ENCODE measurements at places on chromosomes 3 and 15.

- no peak for DNase-seq
These were observed 439.0 kb upstream of the GOLIM4 start for GRCh38 chr3:168534761-168535160.

DNA sequence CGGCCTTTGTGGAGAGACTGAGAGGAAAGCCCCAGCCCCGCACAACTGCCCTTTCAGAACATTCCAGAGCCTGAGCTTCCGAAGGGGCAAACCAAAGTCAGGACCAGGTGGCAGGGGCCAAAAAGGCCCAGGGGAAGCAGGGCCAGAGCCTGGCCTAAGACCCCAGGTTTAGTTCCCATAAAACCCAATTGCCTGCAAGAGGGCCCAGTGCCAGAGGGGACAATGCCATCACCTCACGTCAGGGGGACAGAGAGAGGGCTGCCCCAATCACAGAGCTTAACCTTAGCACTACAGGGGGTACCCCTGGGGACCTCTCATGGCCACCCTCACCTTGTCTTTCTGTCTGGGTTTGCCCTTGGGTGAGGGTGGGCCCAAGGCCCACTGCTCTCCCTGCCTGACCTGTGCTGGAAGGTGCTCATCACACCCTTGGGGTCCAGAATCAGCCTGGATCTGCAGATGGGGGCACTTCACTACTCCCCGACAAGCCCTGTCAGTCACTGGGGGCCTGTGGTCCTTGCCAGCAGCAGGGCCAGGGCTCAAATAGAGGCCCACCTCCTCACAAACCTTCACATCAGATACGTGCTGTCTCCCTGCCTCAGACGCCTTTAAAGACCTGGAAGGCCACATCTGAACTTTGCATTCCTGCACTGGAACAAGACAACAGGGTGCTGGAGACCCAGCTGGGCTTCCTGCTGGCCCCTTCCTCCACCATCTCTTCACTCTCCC is 3.8 kb downstream of the CALML4 start:
- DNase-seq, result no peak

DNA sequence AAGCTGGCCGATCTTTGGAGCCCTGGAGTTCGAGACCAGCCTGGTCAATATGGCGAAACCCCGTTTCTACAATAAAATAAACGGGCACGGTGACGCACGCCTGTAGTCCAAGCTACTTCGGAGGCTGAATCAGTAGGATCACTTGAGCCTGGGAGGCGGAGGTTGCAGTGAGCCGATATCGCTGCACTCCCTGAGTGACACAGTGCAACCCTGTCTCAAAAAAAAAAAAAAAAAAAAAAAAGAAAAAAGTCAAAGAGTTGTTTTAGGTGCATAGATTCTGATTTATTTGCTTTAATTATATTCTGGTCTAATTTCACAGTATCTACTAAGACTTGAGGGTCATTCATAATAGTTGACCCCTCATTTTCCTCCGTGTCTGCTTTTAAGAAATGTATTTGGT is 1.7 kb downstream of the ARL13B start:
- no peak for DNase-seq

DNA sequence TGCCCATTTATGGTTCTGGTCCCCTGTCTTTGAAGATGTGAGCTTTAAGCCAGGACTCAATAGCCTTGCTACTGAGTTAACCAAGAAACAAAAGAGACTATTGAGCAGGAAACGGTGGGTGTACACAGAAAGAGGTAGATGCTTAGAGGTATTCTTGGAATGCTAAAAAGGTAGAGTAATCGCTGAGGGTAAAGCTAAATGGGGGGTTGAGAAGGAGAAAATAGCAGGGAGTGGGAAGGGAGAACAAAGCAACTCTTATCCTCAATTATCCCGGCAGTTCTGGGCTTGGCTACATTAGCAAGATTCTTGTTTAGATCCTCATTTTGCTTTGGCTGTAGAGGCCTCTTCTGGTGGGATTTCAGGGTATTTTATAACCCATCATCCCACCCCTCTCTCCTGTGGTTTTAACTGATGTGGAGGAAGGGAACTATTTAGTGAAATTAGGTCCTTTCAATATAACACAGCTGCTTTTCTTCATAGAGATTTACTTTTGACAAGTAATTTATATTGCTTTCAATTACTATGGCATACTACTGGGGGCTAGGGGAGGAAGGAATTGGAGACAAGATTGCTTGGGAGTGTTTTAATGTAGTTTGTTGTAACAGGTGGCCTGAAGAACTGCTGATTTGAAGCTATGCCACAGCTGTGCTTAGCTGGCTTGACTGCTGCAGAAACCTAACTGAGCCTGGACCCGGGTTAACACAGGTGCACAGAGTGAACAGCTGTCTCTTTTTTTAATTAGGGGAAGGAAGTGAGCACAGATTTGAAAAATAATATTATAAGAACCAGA is 234.3 kb upstream of the CCDC54 start:
- no peak for DNase-seq

DNA sequence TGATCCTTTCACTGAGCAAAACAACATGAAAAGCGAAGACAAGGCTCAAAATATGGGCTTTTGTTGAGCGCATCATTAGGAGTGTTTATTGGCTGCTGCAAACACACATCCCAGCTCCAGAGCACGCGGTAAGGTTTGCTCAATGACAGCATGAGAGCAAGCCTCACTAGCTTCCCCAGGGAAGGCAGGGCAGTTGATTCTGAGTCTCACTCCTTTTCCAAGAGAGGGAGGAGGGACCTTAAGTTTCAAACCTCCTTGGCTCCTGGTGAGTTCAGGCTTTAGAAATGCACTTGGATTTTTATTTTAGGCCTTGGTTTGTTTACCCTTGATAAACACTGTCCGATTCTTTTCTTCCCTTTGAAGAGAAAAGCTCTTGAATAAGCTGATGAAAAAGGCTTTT is 69.1 kb upstream of the CACNA2D3 start:
- DNase-seq, result no peak

All from stimulated activated effector memory CD8-positive, alpha-beta T cell treated with anti-CD3 and anti-CD28 coated beads, Interleukin-12 subunit alpha, Interleukin-12 subunit beta, amount 100 ng/mL, for 72 hours (primary cell).